Fibroblast of skin of scalp (primary cell): ENCODE measurements at places on chromosomes 12 and 14.

DNA sequence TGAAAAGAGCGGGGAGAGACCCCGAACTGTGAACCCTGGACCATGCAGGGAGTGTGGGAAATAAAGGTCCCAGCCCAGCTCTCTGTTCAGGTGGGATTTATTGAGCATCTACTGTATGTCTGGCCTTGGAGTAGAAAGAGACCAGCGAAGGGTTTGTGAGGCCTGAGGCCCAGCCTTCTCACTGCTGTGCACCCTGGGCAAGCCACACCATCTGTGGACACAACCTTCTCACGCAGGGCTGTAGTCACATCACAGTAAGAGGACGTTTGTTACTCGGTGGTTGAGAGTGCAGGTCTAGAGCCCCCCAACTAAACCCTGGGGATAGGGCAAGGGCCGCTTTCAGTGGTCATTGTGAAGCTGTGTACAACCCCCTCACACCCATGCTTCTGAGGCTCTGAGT is 18.2 kb downstream of the FAM222A start:
- DNase-seq = no peak

- DNase-seq = no peak
These were observed 380.6 kb downstream of the DPF3 start for GRCh38 chr14:72513346-72513745.

- no peak for DNase-seq
These were observed 69.5 kb downstream of the TMEM132C start for GRCh38 chr12:128336204-128337070.

DNA sequence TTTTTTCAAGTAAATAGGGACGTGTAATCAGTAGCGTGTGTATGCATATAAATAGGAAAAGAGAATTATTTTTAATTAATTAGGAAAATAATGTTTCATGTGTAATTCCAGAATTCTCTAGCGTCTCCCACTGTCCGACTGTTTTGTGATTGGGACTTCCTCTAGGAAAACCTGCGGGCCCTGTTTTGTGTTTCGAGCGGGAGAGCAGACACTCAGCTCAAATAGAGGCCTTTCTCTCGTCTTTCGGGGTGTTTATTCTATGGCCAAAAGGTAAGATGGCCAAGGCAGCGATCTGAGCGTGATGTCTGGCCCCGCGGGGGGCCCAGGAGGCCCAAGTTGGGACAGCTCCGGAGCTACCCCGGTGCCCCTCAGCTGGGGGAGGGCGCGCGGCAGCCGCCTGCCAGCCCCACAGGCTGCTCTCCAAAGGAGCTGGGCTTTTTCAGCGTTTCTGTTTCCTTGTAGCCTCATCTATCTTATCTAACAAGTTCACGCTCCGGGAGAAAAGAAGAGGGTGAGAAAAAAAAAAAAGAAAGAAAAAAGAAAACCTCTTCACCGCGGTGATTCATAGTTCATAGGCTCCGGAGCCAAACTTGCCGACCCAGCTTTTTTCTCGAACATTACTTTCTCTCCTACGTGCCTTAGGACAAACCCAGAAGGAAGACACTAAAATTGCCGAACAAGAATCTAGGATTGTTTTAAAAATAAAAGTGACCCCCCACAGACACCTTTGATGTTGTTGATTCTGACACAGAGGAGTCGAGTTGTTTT is 7.5 kb upstream of the FOXG1 start:
- no peak for DNase-seq

DNA sequence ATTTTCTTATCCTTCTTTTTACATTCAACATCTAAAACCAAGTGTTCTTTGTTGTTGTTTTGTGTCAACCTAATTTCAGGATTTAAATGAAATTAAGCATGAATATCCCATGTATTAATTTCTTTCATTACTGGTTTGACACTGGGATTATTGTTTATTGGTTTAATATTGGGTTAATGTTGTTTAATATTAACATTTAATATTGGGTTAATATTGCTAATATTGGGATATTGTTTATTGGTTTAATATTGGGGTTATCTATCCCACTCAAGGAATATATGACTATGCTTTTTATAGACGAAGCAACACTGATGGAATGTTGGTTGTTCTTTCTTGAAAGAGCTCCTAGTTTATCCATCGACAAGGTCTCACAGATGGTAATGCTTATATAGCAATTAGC is 45.9 kb downstream of the TMPRSS12 start:
- DNase-seq = no peak

DNA sequence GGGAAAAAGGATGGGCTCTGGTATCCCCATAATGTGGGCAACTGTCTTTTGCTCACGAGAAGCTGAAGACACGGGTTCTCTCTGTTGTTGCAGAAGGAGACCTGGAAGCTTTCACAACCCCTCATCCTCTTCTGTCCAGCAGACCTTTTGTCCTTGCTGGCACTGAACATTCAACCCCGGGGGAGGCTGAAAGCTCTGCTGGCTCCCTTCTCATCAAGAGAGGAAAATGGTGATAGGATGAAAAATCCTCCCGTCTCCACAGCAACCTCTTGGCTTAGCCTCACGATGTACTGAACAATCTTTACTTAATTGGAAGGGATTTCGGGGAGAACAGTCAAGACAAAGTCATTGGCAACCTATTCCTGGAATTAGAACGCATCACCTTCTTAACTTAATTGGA is 39.0 kb downstream of the ELK3 start:
- no peak for DNase-seq

GRCh38 chr14:25010471-25010870 is 39.5 kb downstream of the STXBP6 start:
- DNase-seq = no peak

- no peak for DNase-seq
These were observed 307.4 kb upstream of the NOVA1 start for GRCh38 chr14:26905229-26905628.

- DNase-seq = no peak
These were observed 11.0 kb downstream of the SPTLC2 start for GRCh38 chr14:77605392-77605972.

- DNase-seq = no peak
These were observed 151.0 kb upstream of the ATF7IP start for GRCh38 chr12:14214495-14214894.

DNA sequence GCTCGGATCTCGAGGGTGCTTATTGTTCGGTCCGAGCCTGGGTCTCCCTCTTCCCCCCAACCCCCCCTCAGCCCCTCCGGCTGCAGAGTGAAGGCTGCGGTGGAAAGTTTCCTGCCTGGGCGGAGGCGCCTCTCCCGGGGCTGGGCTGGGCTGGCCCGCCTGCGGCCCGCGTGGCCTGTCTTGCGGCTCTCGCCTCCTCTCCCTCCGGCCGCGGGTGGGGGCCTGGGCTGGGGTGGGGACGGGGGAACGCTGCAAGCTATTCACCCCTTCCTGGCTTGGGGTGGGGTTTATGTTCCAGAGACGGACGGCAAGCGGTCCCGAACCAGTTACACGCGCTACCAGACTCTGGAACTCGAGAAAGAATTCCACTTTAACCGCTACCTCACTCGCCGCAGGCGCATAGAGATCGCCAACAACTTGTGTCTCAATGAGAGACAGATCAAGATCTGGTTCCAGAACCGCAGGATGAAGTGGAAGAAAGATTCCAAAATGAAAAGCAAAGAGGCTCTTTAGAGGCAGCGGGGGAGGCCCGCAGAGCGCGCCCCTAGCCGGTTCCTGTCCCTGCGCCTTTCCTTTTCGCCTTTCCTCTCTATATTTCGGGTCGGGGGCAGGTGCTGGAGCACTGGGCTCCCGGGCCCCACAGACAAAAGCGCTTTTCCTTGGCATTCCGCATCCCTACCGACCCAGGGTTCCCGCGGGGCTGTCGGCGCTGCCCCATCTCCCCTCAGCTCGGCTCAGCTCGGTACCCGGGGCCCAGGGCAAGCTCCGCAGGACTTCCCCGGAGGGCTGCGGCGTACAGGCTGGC is 1.3 kb downstream of the HOXC5 start:
- DNase-seq = no peak

DNA sequence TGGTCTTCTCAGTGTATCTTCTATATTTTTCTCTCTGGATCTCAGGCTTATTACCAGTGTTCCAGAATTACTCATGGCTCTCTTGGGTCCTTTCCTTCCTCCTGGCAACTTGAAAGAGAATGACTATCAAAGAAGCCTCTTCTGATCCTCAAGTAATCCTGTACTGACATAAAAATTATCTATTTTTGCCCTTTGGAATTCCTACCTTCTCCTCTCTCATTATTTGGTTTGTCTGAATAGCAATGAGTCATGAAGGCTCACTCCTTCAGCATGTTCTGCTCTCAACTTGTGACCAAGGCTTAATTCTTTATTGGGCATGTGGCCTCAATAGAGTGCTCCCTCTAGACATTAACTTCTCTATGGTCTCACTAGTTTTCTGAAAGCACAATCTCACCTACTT is 553.6 kb upstream of the ATP2B1 start:
- peak; percentile 32 for DNase-seq

GRCh38 chr12:132806857-132807256 is 21.8 kb downstream of the GOLGA3 start:
- DNase-seq = no peak

DNA sequence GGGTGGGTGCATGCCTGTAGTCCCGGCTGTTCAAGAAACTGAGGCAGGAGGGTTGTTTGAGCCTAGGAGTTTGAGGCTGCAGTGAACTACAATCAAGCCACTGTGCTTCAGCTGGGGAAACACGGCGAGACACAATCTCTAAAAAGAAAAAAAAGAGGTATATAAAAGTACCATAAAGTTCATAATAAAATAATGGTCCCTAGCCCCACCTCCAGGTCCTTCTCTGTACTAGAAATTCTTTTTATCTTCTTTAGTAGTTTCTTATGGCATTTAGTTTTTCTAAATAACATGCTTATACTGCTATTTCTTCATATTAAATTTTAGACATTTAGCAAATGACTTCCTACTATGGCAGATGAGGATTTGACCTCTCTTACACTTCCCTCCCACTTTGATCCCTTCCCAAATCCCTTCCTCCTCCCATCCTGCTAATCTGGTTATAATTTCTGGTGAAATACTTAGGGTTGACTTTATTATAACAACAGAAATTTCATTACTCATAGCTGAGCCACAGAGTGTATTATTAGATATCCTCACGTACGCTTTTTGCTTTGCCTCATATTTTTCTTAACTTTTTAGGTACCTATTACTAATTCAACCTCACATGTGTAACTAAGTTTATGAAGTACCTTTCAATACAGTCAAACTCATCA is 94.7 kb downstream of the SLC41A2 start:
- DNase-seq = peak; percentile 81

- DNase-seq = peak; percentile 94
These were observed 198.3 kb upstream of the AMIGO2 start for GRCh38 chr12:47277972-47278448.

GRCh38 chr12:64220046-64220445 is 2.0 kb downstream of the KICS2 start:
- DNase-seq = no peak

- DNase-seq = no peak
These were observed 56.3 kb downstream of the SPPL3 start for GRCh38 chr12:120847814-120848213.

- DNase-seq = no peak
These were observed 80.1 kb downstream of the SSPN start for GRCh38 chr12:26275313-26276131.

DNA sequence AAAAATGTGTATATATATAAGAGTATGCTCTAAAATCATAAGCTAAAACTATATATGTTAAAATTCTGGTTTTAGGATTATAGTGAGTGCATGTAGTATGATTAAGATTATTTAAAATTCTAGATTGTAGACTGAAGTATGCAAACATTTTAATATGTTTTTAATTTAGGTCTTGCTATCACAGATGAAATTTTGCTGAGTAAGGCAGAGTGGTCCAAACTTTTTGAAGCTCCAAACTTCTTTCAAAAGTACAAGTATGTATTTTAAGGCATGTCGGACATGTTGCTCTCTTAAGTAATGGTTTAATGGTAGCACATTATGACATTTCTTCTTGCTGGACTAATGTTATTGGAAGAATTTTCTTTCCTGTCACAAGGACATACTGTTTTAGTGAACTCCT is 34.6 kb downstream of the PAPOLA start:
- DNase-seq = no peak

DNA sequence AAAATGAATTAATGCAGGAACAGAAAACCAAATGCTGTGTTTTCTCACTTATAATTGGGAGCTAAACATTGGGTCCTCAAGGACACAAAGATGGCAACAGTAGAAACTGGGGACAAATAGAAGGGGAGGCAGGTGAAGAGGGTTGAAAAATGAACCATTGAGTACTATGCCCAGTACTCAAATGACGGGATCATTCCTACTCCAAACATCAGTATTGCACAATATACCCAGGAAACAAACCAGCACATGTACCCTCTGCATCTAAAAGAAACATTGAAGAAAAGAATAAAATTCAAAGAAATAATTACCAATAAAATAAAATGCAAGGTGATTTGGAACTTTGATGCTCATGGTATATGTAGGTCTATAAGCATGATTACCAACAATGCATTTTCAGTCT is 110.8 kb downstream of the LMO3 start:
- no peak for DNase-seq

DNA sequence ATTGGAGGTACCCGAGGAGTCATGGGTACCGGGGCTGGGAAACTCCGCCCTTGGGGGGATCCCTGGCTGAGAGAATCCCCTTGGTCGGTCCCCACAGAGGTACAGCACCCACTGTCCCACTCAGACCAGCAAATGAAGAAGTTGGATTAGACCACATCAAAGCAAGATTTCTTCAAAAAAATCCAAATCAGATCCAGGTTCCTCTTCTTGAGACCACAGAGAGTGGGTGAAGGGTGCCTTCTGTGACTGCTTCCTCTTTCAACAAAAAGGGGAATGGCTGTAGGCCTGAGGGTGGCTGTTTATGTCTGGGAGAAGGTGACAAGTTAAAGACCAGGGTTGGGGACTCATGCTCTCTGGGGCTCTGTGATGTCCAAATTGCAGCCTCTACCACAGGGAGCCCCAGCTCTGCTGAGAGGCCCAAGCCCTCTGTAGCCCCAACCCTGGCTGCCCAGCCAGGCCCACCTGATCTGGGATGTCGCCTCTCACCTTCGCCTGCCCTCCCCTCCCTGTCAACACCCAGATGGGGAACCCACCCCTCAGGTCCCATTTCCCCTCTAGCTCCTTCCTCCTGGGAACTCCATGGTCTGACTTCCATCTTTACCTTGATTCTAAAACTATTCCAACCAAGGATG is 50.9 kb downstream of the ZFP36L1 start:
- no peak for DNase-seq

DNA sequence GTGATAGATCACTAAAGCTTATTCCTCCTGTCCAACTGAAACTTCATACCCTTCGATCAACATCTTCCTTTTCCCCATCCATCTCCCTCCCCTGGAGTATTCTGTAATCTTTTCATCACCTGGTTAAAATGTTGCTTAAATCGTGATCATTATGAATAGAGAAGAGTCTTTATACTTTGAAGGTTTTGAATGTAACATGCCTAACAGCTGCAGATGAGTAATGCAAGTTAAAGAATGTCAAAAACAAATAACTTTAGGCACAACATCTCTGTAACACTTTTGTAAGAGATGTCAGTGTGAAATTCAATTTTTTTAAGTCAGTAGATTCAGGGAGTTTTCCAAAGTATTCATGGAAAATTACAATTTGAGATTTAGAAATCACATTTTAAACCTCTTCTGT is 25.0 kb downstream of the RXYLT1 start:
- peak; percentile 21 for DNase-seq

GRCh38 chr14:36866867-36867266 is 205.2 kb downstream of the PAX9 start:
- DNase-seq = no peak

GRCh38 chr14:22900081-22900799 is 17.2 kb downstream of the REM2 start:
- DNase-seq = peak; percentile 82

- DNase-seq = no peak
These were observed 189.3 kb downstream of the KCNA5 start for GRCh38 chr12:5232826-5233500.
